ENCODE measurements at places on chromosomes 6 and 20.
A peak's percentile ranks its signal among the peaks of the same experiment; 100 is the strongest.

DNA sequence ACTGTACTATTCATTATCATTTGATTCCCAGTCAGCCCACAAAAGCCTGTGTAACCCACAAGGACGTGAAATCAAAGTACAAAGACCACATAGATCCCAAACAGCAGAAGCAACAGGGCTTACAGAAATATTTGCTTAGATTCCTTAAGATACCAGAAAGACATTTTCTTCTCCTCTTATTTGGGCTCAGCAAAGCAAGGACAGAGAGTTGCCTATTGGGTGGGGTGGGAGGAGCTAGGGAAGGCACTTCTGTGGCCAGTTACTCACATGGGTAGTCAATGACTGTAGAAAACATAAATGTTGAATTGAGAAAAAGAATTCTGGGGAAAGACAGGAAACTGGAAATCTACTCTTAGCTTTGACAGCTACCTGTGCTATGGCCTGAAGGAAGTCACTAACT, 19.8 kb downstream of the PDE7B start:
- no peak for DNase-seq

DNA sequence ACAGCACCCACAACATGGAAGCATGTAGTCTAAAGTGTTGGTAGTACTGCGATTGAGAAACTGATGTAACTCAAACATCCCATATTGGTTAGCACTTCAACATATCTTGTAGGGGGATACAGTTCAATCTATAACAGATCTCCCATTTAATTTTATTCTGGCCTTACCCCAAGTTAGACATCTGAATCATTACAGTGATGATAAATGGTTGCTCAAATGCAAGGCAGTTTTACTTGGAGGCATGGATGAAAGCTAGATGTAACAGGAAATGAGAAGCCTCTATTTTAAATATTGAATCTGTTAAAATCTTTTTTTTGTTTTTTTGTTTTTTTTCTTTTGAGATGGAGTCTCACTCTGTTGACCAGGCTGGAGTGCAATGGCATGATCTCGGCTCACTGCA, 44.2 kb upstream of the FAM50B start:
- no peak for DNase-seq

DNA sequence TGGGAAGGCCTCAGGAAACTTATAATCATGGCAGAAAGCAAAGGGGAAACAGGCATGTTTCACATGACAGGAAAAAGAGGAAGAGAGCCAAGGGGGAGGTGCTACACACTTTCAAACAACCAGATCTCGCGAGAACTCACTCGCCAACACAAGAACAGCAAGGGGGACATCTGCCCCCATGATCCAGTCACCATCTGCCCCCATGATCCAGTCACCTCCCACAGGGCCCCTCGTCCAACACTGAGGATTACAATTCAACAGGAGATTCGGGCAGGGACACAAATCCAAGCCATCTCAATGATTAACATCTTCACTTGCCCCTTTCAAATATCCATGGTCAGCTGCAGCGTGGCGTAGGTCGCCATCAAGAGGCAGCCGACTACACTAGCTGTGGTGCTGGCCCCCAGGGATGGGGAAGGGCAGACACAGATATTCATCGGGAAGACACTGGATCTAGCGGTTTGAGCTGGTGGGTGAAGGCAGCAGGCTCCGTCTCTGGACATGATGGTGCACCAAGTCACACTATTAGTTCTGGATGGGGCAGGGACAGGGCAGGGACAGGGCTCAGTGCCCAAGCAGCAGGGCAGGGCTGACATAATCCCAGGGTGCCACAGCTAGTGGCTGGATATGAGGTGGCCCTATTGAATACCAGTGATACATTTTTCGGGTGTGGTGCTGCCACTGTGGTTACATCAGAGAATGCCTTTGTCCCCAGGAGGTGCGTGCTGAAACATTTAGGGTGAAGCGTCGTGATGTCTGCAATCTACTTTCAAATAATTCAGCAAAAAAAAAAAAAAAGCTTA, 31.6 kb downstream of the TUBB2B start:
- peak; percentile 97 for DNase-seq

DNA sequence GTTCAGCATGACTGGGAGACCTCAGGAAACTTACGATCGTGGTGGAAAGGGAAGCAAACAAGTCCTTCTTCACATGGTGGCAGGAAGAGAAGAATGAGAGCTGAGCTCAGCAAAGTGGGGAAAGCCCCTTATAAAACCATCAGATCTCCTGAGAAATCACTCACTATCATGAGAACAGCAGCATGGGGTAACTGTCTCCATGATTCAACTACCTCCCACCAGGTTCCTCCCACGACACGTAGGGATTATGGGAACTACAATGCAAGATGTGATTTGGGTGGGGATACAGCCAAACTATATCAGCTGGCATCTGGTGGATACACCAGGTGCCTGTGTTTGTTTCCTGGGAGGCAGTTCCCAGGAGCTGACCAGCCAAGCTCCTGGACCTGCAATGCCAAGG, 4.9 kb downstream of the DDO start:
- no peak for DNase-seq

DNA sequence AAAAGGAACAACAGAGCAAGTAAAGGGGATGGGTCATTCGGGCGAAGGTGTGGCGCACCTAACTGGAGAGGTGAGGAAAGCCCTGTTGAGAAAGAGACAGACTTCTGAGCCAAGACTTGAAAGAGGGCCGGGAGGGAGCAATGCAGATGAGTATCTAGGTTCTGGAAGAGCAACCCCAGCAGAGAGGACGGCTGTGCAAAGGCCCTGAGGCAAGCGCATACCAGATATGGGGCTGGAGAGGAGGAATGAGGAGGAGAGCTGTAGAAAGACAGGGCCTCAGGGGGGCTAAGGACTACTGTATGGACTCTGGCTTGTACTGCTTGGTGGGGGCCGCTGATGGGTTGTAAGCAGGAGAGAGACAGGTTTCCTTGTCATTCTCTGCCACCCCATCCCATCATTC, 21.9 kb downstream of the TRERF1 start:
- no peak for DNase-seq

DNA sequence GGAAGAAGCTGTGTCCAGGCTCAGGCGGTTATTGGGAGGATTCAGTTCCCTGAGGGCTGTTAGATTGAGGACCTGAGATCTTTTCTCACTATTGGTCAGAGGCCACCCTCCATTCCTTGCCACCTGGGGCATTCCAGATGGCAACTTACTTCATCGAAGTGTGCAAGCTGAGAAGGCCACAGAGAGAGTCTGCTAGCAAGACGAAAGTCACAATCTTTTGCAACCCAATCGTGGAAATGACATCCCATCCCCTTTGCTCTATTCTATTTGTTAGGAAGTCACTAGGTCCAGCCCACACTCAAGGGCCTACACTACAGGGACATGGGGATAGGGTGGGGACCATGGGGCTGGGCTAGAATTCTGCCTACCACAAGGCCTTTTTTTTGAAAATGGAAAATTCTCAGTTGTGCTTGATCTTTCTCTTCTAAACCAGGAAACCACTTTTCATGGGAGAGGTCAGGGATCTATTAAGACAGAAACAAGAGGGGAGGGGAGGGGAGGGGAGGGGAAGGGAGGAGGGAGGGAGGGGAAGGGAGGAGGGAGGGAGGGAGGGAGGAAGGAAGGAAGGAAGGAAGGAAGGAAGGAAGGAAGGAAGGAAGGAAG, 217.2 kb downstream of the BCAS1 start:
- no peak for DNase-seq

DNA sequence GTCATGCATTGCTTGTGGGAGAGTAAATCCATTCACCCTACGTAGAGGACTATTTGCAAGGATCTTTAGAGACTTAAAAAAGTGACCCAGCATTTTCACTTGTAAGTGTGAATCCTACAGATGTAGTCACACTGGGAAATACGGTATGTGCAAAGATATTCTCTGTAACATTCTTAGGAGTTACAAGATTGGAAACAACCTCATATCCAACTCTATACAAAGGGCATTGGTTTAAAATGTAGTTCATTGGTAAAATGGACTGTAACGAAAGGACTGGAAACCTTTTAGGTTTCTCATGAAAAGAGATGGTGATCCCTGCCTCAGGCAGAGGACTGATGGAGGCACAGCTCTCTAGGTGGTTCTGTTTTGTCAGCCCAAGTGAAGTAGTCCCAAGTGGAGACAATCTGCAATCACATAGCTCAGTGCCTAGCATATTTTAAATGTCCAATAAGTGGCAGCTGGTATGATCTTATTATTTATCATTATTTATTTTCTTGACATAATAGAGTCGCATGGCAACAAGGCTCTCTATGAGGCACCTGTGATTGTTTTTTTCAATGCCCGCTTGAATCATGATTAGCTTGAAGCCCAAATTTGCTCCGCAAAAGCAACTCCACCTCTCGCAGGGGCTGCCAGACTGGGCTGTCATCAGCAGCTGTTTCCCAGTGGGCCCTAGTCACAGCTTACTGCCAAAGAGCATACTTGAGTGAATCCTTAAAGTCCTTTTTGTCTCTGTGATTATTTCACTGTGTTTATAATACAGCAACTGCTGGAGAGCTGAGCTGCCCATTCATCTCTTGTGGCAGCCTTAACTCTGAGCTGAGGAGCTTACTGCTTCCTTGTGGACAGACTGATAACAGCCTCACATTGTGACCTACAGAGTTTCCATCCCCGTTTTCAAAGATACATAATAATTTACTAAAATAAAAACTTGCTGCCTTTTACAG, 19.8 kb upstream of the ENPP1 start:
- peak; percentile 57 for DNase-seq

- peak; percentile 95 for DNase-seq
Observed at GRCh38 chr6:98716341-98716740, 118.0 kb upstream of the POU3F2 start.

- no peak for DNase-seq
Observed at GRCh38 chr6:130617658-130618057, 209.5 kb upstream of the SMLR1 start.

GRCh38 chr6:168582571-168582981, 141.6 kb downstream of the SMOC2 start:
- no peak for DNase-seq

GRCh38 chr6:129966125-129966524, 52.3 kb upstream of the L3MBTL3 start:
- no peak for DNase-seq

DNA sequence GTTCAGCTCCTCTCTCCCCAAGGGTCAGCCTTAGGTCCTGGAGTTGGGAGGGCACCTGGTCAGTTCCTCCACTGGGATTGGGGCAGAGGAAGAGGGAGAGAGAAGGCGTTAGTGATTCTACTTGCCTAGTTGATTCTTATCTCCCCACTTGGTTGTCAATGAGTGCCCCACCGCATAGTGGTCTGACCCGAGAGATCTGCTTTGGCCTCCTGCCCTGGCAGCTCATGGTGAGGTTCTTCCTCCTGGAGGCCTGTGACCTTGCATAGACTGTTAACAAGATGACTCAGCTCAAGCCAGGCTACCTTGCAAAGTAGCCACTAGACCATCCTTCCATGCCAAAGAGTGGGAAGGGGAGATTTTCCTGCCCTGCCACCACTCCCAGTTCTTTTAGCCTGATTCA, 160.6 kb downstream of the TMEM200A start:
- DNase-seq, result no peak

- no peak for DNase-seq
Observed at GRCh38 chr6:170003027-170003426, 251.6 kb downstream of the ERMARD start.

DNA sequence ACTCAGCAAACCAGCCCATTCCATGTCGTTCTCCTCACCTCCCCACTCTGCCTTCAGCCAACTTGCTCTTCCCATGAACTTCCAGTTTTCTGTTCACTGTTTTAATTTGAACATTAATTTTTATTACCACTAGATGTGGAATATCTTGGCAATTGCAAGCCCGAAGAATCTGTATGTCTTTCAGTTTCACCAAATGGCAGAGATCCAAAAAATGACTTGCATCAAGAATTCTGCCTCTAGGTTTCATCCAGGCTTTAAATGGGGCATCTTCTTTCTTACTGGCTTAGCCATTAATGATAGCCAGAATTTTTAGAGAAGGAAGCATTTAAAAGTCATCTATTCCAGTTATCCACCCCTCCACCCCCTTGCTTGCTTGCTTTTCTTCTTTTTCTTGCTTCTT, 39.0 kb downstream of the CAP2 start:
- no peak for DNase-seq

- DNase-seq, result no peak
Observed at GRCh38 chr20:48054051-48054450, 268.8 kb upstream of the SULF2 start.

Measured in brain (organoid and tissue), 16 donors.